ENCODE measurements at places on chromosomes 3 and 15. TPM values are rescaled to one million over a fixed set of nuclear protein-coding genes. Genes with fewer than 3 reads are reported as not detected.

DNA sequence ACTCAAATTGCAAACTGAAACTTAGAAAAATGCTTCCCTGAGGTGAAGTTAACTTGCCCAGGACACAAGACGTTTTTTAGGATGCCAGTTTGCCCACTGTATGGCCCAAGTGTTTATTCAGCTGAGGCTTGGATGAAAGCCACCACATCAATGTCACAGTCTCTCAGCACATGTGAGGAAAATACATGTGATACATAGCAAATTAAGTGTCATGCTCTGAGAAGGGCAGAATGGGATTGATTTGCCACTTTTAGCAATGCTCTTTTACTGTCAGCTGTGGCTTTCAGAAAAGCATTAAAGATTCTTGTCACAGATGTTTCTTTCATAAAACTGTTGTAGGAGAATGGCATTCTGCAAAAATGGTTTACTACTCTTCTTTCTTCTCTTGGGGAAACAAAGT lies 165.5 kb downstream of the ZIC1 start:
- DNase-seq = no peak

DNA sequence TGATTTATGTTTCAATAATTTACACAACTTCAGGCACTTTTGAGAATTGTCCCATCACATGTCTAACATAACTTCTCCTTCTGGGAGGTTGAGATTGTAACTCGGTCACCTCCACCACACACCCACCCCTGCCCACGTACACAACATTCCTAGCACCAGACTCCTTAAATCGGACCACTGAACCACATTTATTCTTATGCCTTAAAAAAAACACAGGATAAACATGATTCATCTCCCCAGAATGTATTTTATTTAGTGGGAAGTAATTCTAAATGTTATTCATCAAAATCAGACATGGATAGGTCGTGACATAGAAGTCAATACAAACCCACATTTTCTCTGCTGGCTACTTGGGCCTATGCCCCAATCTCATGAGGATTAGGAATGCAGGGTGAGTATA lies 3.0 kb downstream of the SNTN start:
- DNase-seq = no peak

DNA sequence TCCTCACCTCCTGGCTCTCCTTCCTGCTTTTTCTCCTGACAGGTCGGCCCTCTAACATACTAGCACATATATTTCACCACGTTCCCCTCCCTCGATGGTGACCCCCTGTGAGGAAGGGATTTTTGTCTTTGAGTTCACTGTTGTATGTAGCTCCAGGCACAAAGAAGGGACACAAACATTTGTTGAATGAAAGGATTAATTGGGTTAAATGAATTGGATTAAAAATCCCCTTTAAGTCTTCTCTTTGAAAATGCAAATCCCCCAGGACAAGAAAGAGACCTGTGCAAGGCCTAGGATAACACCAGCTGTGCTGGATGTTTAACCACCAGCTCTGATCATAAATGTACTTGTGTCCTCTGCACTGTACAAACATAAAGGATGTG lies 3.3 kb downstream of the CALML4 start:
- no peak for DNase-seq

GRCh38 chr15:40763801-40764628 lies at the start of gene GCHFR:
Gene GCHFR (plus strand): TSS chr15:40764068. CDS start chr15:40764181, 113 bp downstream.
- peak; percentile 86 for DNase-seq

- no peak for DNase-seq
These were observed 24.3 kb upstream of the GP5 start for GRCh38 chr3:194423317-194423716.

DNA sequence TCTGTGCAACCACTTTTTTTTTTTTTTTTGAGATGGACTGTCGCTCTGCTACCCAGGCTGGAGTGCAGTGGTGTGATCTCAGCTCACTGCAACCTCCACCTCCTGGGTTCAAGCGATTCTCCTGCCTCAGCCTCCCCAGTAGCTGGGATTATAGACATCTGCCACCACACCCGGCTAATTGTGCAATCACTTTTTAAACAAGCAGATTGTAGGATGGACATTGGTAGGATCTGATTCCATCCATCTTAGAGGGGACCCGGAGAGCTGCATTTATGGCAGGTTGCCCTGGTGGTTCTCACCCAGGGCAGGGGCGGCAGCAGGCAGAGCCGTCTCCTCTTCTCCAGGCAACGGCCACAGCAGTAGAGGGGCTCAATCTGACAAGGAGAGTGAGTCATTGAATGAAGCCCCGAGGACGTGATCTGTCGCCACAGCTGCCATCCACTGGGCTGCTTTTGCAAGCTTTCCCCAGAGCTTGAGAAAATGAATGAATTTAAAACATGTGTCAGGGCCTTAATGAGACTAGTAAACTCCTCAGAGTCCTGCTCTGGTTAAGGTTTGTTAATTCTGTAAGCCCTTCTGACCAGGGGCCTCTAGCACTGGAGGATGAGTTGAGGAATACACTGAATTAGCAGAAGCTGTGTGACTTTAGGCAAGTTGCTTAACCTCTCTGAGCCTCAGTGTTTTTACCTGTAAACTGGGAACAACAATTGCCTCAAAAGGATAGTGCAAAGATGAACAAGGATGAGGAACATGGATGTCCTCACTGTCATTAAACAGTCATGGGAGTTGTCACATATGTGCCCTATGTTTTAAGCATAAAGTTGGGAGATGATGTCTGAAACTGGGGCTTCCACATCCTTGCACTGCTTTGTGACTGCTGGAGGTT lies 129.1 kb downstream of the ASB7 start:
- no peak for DNase-seq

DNA sequence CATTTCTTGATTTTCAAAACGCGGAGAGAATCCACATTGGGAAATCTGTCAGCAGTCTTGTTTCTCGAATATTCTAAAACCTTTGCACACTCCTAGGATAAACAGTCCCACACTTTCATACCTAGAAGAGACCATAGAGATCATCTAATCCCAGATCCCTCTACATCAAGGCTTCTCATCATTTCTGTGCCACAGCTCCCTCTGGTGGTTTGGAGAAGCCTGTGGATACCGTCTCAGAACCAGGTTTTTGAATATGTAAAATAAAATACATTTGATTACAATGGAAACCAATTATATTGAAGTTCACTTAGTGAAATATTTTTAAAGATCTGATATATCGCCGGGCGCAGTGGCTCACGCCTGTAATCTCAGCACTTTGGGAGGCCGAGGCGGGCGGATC lies 211.9 kb upstream of the GOLGA6L4 start:
- no peak for DNase-seq

- DNase-seq = no peak
These were observed 59.4 kb upstream of the FLNB start for GRCh38 chr3:57948781-57949242.

GRCh38 chr3:139441656-139442055 lies 34.7 kb downstream of the RBP2 start:
- DNase-seq = no peak

DNA sequence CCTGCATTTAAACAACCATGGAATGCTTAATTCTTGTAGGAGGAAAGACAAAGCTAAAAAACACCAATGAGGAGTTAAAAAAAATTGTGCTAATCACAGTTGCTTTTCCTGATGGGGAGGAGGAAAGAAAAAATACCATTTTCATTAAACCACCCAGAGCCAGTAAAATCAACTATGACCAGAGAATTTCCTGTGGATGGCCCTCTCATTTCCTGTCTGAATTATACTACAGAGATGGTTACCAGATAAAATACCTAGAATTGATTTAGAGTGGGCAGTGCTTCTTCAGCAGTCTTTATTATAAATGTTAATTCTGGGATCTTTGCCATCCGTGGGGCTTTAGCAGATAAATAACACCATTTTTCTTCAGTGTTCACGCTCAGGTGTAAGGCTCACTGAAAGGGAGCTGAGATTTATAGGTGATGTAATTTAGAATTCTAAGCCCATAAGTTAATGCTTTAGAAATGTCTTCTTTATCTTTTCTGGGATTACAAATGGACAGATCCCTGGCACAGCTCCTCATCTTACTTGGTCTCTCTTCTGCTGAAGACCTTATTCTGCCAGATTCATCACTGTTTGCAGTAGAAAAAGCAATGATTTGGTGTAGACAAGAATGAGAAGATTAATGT lies 37.9 kb downstream of the RETNLB start:
- no peak for DNase-seq

DNA sequence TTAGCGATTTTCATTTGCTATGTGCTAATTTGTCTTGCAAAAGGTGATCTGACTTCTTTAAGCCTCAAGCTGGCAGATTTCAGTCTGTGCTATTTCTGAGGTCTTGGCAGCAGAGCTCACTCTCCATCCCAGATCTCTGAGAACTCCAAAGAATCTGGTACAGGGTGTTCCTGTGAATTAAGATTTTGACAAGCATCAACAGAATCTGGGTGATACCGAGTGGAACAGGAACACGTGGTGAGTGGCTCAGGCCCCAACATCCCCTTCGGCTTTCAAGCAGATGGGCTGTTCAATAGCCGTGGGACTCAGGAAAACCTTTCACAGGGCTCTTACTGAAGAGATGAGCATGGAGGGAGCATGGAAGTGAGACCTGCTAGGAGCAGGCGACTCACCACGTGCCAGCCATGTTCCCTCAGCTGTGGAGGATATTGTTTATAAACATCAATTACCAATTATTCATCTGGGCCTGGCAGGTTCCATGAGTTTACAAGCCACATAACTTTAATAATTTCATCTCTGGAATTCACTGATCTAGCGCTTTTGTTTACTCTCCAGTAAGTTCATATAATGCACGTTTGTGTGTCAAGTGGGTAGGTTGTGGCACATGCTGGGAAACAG lies 103.4 kb upstream of the SELENOK start:
- DNase-seq = no peak

GRCh38 chr15:89828281-89829145 lies 13.9 kb upstream of the ANPEP start:
- peak; percentile 77 for DNase-seq

- DNase-seq = no peak
These were observed 92.4 kb downstream of the COL6A6 start for GRCh38 chr3:130609166-130609979.

DNA sequence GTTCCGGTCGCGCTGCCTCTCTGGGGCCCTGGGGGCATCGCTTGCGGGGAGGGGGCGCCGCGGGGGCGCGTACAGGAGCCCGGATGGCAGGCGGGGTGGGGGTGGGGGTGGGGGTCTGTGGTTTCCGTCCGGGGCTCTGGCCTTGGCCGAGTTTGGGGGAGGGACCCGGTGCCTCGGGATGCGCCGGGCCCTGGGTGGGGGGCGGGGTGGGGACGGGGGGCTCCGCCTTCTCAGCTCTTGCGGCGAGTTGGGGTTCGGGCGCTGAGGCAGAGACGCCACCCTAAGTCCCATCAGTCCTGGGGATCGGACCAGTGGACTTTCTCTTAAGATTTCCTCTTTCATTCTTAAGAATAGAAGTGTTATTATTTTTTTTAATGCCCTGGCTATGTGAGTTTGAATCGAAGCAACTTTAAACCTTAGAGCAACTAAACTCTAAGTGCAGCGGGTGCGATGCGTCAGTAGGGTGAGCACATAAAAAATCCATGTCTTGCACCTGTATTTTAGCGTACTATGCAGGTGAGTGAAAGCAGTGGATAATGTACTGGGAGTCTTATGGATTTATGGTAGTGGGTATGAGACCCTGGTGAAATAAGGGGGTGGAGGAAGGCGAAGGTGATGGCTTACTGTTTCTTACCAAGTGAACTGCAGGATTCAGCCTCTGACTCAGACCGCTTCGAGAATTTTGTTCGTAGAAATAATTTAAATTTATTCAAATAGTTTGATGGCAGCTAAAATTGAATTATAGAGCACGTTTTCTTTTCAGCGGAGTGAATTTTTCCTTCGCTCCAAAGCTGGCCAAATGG lies 762 bp downstream of the CTNNB1 start:
- peak; percentile 70 for DNase-seq

DNA sequence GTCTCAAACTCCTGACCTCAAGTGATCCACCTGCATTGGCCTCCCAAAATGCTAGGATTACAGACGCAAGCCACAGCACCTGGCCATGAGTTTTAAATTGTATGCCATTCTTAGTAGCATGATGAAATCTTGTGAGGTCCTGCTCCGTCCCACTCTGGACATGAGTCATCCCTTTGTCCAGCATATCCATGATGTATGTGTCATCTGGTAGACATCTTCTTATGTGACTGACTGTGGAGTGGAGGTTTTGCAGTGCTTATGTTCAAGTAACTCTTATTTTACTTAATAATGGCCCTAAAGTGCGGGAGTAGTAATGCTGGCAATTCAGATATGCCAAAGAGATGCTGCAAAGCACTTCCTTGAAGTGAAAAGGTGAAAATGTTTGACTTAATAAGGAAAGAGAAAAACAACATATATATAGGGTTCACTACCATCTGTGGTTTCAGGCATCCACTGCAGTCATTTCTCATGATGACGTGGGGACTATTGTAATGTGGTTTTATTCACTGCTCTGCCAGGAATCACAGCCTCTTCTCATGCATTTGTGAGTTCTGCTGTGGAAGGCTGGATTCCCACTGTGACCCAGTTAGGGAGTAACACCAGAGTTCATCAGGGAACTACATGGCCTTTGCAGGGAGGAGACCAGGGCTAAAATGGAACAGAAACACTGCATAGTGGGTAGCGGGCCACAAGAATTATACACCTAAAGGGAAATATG lies 204.6 kb upstream of the STRIT1 start:
- no peak for DNase-seq

- peak; percentile 12 for DNase-seq
These were observed 223.4 kb upstream of the IL12A start for GRCh38 chr3:159765030-159765859.

GRCh38 chr3:31370380-31370666 lies 162.4 kb upstream of the STT3B start:
- no peak for DNase-seq

- DNase-seq = no peak
These were observed 419 bp downstream of the HYKK start for GRCh38 chr15:78507831-78508160.

- no peak for DNase-seq
These were observed 224.8 kb upstream of the BHLHE40 start for GRCh38 chr3:4754180-4755086.

- peak; percentile 28 for DNase-seq
These were observed 37.3 kb upstream of the CDV3 start for GRCh38 chr3:133535971-133536881.

The TTLL13 gene
- 0.45 TPM for polyA plus RNA-seq

The GOLGA6L7 gene
- not detected for polyA plus RNA-seq

The MORC1 gene
- not detected for polyA plus RNA-seq

The CCNDBP1 gene
- 81.9 TPM for polyA plus RNA-seq

The PRKCD gene
- 150 TPM for polyA plus RNA-seq

The AP3B2 gene
- 6.8 TPM for polyA plus RNA-seq

The DAPK2 gene
- polyA plus RNA-seq = 83.4 TPM

The FETUB gene
- not detected for polyA plus RNA-seq

The CTXN2 gene
- polyA plus RNA-seq = not detected

Measured in small intestine (tissue), 16 donors.